ENCODE measurements at places on chromosomes 12 and 14.
A peak's percentile ranks its signal among the peaks of the same experiment; 100 is the strongest.

DNA sequence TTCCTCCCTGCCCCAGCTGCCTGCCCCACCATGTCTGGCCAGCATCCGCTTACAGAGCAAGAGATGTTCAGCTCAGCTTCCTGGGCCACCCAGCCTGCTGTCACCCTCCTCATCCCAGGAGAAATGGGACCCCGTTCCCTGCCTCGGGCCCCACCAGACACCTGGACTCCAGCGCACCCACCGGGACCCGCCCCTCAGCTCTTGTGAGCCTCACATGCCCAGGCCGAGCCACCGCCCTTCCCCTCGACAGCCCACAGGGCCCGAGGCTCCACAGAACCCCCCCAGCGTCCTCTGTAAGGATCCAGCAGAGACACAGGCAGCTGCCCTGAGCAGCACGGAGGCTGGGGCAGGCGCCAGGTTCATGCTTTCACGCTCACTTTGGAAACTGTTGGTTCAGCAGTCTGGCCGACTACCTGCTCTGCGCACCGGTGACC is 18.4 kb upstream of the C14orf180 start:
- no peak overlapping the region for H3K4me3 ChIP-seq
- no peaks in the 10 kb centered on the region for H3K27me3 ChIP-seq
- no peaks in the 10 kb centered on the region for H3K36me3 ChIP-seq

GRCh38 chr12:78036874-78037273 is 206.2 kb downstream of the NAV3 start:
- no peaks in the 10 kb centered on the region for H3K36me3 ChIP-seq
- no peaks in the 10 kb centered on the region for H3K4me1 ChIP-seq
- no peaks in the 10 kb centered on the region for H3K27me3 ChIP-seq
- no peak overlapping the region for H3K27ac ChIP-seq
- H3K4me3 ChIP-seq, result no peak overlapping the region
- DNase-seq, result no peak

DNA sequence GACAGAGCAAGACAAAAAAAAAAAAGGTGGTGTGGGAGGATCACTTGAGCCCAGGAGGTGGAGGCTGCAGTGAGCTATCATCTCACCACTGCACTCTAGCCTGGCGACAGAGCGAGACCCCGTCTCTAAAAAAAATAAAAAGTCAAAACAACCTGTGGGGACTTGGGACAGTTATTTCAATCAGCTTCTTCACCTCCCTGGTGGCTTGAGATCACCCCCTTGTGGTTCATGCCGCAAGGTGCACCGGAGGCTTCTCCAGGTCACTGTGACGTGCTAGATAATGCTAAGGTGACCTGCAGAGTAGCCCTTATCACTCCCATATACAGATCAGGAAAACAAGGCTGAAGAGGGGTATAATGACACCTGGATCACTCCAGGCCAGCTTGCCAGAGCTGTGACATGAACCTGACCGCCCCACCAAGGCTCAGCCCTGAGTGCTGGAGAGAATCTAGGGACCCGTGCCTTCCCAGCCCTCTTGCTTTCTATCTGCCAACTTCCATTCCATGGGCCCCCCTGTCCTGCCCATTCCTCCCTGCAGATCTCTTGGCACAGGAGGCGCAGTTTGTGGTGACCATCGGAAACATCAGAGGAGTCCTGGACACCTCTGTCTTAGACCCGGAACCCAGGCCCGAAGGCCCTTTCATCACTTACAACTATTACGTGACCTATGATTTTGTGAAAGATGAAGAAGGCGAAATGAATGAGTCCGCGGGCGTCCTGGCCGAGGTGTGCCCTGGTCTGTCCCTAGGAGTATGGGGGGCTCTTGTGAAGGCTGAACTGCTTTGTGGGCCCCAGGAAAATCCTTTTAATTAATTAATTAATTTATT is 8.1 kb downstream of the LRRC43 start:
- H3K4me1 ChIP-seq, result no peaks in the 10 kb centered on the region
- peak; percentile 76 for DNase-seq
- no peak overlapping the region for H3K4me3 ChIP-seq
- no peak overlapping the region for H3K27ac ChIP-seq

GRCh38 chr12:89353823-89354611 is 1.7 kb upstream of the DUSP6 start:
- DNase-seq, result peak; percentile 62
- H3K36me3 ChIP-seq, result no peaks in the 10 kb centered on the region
- peak overlapping the region; percentile 100 for H3K27ac ChIP-seq

DNA sequence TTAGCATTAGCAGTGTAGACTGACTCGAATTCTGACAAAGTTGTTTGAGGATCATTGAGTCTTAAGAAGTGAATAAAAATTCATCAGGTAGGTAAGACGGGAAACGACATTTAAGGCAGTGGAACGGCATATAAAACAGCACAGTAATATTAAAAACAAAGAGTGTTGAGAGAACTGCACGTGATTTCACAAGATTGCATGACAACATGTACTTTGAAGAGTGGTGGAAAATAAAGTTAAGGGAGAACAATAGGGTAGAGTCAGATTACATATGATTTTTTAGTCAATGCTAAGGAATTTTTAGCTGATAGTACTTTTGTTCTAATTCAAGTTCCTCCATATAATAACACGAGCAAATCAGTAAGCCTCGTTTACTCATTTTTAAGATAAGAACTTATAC is 115.4 kb downstream of the SOX5 start:
- peaks cover 2% of the 10 kb centered on the region for H3K4me1 ChIP-seq
- H3K27me3 ChIP-seq, result no peaks in the 10 kb centered on the region
- H3K4me3 ChIP-seq, result no peak overlapping the region
- H3K27ac ChIP-seq, result no peak overlapping the region

DNA sequence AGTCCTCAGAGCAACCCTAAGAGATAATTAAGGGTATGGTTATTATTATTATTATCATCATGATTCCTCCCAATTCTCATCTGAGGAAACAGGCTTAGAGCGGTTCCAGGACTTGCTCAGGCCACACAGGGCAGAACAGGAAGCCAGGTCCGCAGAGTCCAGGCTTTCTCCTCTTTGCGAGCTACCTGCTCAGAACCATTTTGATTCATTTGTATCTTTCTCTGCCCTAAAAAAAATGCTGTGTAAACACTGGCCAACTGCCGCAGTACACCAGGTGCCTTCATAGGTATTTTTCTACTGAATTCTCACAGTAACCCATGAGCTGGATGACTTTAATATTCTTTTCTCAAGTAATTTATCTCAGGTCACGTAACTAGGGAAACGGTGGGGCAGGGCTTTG is 45.3 kb downstream of the ST8SIA1 start:
- H3K4me3 ChIP-seq, result no peak overlapping the region
- H3K36me3 ChIP-seq, result no peaks in the 10 kb centered on the region
- no peak overlapping the region for H3K27ac ChIP-seq
- DNase-seq, result no peak

GRCh38 chr12:94073441-94074051 is 74.8 kb upstream of the PLXNC1 start:
- no peak overlapping the region for H3K4me3 ChIP-seq
- no peaks in the 10 kb centered on the region for H3K4me1 ChIP-seq
- no peaks in the 10 kb centered on the region for H3K27me3 ChIP-seq
- no peak overlapping the region for H3K27ac ChIP-seq

DNA sequence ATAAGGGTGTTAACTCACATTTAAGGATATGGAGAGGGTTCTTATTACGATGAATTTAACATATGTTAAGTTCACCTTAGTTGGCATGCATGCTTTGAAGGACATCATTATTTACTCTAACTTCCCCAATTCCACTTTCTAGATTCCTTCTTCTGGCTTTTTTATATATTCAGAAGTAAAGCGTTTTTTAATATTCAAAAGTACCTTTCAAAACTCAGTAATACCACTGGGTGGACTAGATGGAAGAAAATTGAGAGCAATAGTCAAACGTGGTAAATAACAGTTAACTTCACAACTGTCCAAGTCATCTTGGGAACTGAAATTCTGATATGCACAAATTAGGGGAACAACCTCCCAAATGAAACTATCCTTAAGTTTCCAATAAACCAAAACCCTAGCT is 9.1 kb downstream of the SINHCAF start:
- no peak for DNase-seq
- no peak overlapping the region for H3K27ac ChIP-seq
- peaks cover 2% of the 10 kb centered on the region for H3K4me1 ChIP-seq
- no peaks in the 10 kb centered on the region for H3K27me3 ChIP-seq
- peaks cover 2% of the 10 kb centered on the region for H3K36me3 ChIP-seq

DNA sequence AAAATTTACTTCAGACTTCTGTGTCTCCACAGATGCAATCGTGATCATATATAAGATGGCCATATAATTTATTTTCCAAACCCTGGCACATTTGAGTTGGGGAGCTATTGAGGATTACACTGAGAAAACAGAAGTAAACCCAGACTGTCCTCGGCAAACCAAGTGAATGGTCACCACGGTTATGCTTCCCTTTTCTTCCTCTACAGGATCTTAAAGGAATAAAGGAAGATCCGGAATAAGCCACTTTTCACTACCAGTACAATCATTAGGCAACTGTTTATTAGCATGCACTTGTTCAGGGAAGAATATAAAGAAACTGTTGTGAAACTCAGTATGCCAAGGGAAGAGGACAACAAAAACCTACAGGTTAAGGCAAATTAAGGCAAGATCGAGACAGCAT is 27.6 kb downstream of the SBNO1 start:
- no peak overlapping the region for H3K4me3 ChIP-seq
- peaks cover 18% of the 10 kb centered on the region for H3K36me3 ChIP-seq
- H3K27ac ChIP-seq, result no peak overlapping the region
- no peak for DNase-seq
- H3K4me1 ChIP-seq, result no peaks in the 10 kb centered on the region

DNA sequence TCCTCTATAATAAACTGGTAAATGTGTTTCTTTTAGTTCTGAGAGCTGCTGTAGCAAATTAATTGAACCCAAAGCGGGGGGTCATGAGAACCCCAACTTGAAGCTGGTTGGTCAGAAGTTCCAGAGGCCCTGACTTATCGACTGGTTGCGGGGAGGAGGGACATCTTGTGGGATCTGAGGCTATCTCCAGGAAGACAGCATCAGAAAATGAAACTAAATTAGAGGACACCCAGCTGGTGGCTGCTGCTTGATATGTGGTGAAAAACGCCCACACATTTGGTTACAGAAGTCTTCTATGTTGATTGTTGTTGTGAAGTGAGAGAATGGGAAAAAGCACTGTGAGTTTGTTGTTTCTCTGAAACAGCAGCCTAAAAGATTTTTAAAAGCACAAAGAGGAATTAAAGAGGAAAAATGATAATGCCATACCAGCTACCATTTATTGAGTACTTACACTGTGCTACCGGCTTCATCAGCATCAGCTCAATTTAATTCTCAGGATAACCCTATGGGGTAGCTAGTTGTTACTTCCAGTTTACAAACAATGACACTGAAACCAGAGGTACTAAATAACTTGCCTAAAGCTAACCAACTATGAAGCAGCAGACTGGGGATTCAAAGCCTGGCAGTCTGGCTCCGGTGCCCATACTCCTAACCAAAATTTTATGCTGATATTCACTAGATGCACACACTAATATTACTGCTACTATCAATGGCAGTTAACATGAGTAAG is 24.3 kb downstream of the DDX24 start:
- peaks cover 26% of the 10 kb centered on the region for H3K36me3 ChIP-seq
- H3K27me3 ChIP-seq, result no peaks in the 10 kb centered on the region
- H3K4me3 ChIP-seq, result no peak overlapping the region
- peak; percentile 4 for DNase-seq
- H3K4me1 ChIP-seq, result peaks cover 44% of the 10 kb centered on the region

Data from liver (tissue), 10 donors.